ENCODE measurements at places on chromosomes 11 and 22. TPM values are rescaled to one million over a fixed set of nuclear protein-coding genes. Genes with fewer than 3 reads are reported as not detected.

The OR4C46 gene
- not detected for total RNA-seq

The DUSP8 gene
- total RNA-seq: 0.44 TPM

The CDC45 gene
- 44.8 TPM for total RNA-seq

The C22orf42 gene
- total RNA-seq: not detected

The OR4D5 gene
- total RNA-seq: not detected

The SCGB2A2 gene
- not detected for total RNA-seq

The ANO1 gene
- not detected for total RNA-seq

The OR51B4 gene
- 0.11 TPM for total RNA-seq

The ACTN3 gene
- under 0.01 TPM for total RNA-seq

The C1QTNF4 gene
- total RNA-seq: 0.25 TPM

The BEST1 gene
- 3.1 TPM for total RNA-seq

The CNTN5 gene
- total RNA-seq: not detected

The SLC17A6 gene
- total RNA-seq: not detected

The OR2AG1 gene
- total RNA-seq: not detected

The DGCR6 gene
- total RNA-seq: 2.2 TPM

The MMP3 gene
- total RNA-seq: 54.4 TPM

The TNNT3 gene
- not detected for total RNA-seq

The GNG3 gene
- total RNA-seq: not detected

The MRGPRF gene
- total RNA-seq: 33.6 TPM

The PARVG gene
- total RNA-seq: not detected

The C11orf42 gene
- not detected for total RNA-seq

The RIC3 gene
- total RNA-seq: under 0.01 TPM

The FAM111B gene
- total RNA-seq: 22.4 TPM

The OR2D2 gene
- 1.5 TPM for total RNA-seq

The HBD gene
- total RNA-seq: 0.77 TPM

The PDE3B gene
- 2.7 TPM for total RNA-seq

The HPX gene
- total RNA-seq: 0.50 TPM

The CHRM1 gene
- total RNA-seq: not detected

Data from uterine smooth muscle cell (primary cell).